ENCODE measurements at places on chromosomes 12 and 14. TPM values are rescaled to one million over a fixed set of nuclear protein-coding genes. Genes with fewer than 3 reads are reported as not detected.

Gene C14orf93
- 6.5 TPM for total RNA-seq

Gene ARMH4
- not detected for total RNA-seq

Gene ALG10
- total RNA-seq, result 7.4 TPM

Gene CYP27B1
- 12.9 TPM for total RNA-seq

Gene AICDA
- not detected for total RNA-seq

Gene KRT72
- total RNA-seq, result not detected

Gene KLHL33
- total RNA-seq, result not detected

Gene GALNT9
- not detected for total RNA-seq

Gene P3H3
- total RNA-seq, result 0.63 TPM

Gene RAB3IP
- 20.0 TPM for total RNA-seq

Gene HPD
- total RNA-seq, result not detected

Gene AKAP5
- total RNA-seq, result 7.3 TPM

Gene CAMKK2
- total RNA-seq, result 5.6 TPM

Gene CD27
- total RNA-seq, result not detected

Gene NFATC4
- total RNA-seq, result 14.6 TPM

Gene FGF6
- not detected for total RNA-seq

Gene PCBP2
- 153 TPM for total RNA-seq

Gene PPP1R36
- total RNA-seq, result not detected

Gene TAS2R14
- 2.9 TPM for total RNA-seq

Gene RAD51AP1
- total RNA-seq, result 110 TPM

Gene RAB15
- 7.7 TPM for total RNA-seq

Gene REP15
- 0.94 TPM for total RNA-seq

Gene PPP1CC
- 154 TPM for total RNA-seq

Gene OLR1
- 32.4 TPM for total RNA-seq

Gene FOXA1
- total RNA-seq, result 0.87 TPM

Gene DPPA3
- not detected for total RNA-seq

Gene PKP2
- 29.9 TPM for total RNA-seq

Gene DBX2
- total RNA-seq, result not detected

Gene STON2
- total RNA-seq, result 0.08 TPM

Gene EIF2B1
- total RNA-seq, result 153 TPM

Gene KCNA1
- not detected for total RNA-seq

Gene SCNN1A
- 0.18 TPM for total RNA-seq

Gene SLC7A7
- 0.09 TPM for total RNA-seq

Gene FAM186B
- total RNA-seq, result 0.06 TPM

Gene SLC6A15
- 0.18 TPM for total RNA-seq

Gene SINHCAF
- total RNA-seq, result 38.4 TPM

Gene AGAP2
- total RNA-seq, result 0.89 TPM

Gene KLRK1
- not detected for total RNA-seq

Gene RNASE1
- total RNA-seq, result not detected

Gene MLXIP
- total RNA-seq, result 11.1 TPM

Gene IFI27
- 474 TPM for total RNA-seq
